Activated T-helper 1 cell treated with Interleukin-2 at 50 U/mL for 16 hours (primary cell): ENCODE measurements at places on chromosomes 16 and 17.

DNA sequence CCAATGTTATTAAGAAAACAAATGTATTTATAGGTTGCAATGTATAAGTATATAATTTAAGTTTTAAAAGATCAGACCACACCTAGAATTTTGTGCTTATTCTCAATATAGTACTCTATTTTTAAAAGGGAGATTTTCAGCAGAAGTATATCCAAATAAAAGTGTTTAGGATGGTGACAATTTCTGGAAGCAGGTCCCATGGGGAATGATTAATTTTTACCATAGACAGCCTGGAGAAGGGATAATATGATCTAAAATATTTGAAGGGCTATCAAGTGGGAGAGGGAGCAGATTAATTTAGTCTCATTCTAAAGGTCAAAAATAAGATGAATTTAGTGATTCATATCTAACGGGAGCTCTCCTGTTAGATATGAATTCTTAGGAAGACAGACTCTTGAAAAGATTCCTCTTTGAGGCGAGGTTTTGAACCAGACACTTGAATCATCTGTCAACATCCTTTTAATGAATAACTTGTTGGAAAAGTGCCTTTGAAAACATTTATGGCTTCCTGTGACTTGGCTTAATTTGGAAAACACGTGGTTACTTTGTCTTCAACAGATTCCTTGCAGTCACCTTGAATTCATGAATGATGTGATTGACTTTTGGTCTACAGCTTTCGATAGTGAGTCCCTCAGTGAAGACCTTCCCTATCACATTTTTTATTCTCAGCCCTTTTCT lies 29.3 kb upstream of the SMIM36 start:
- no peak for DNase-seq

GRCh38 chr16:82425661-82426060 lies 201.1 kb upstream of the CDH13 start:
- DNase-seq: no peak

DNA sequence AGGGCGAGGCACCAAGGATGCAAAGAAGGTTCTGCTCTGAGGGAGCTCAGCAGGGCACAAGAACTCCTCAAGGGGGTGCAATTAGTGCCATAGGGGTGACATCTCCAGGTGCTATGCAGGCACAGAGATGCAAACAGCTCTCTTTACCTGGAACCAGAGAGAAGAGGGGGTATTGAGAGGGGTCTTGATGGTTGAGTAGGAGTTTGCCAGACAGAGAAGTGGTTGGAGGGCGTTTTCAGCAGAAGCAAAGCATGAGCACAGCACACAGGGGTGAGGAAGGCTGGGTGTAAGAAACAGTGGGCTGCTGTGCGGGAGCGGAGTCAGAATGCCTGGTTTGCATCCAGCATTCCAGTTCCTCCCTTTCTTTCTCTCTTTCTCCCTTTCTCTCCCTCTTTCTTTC lies 81.8 kb upstream of the LHX1 start:
- DNase-seq: no peak

GRCh38 chr16:72128701-72129100 lies 35.1 kb downstream of the DHX38 start:
- DNase-seq: no peak

DNA sequence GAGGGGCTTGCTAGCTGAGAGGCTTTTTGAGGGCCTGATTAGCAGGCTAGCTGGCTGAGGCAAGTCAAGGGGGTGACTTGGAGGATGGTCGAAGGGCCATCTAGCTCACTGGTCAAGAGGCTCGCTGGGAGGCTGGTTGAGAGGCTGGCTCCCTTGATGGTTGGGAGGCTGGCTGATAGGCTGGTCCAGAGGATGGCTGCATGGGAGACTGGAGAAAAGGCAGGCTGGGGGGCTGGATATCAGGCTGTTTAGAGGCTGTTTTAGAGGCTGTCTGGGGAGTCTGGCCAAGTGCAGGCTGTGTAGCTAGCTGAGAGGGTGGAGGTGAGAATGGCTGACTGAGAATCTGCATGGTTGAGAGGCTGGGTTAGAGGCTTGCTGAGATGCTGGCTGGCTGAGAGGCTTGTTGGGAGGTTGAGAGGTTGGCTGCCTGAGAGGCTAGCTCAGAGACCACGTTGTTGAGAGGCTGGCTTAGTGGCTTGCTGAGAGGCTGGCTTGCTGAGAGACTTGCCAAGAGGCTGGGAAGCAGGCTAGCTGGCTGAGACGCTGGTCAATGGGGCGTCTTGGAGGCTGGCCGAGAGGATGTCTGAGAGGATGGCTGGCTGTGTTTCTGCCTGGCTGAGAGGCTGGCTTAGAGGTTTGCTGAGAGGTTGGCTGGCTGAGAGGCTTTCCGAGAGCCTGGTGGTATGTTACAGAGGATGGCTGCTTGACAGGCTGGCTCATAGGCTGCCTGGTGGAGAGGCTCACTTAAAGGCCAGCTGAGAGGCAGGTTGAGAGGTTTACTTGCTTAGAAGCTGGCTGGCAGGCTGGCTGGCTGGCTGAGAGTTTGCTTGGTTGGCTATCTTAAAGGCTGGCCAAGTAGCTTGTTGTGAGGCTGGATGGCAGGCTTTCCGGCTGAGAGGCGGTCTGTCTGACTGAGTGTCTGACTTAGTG lies 36.6 kb upstream of the ACSM2B start:
- DNase-seq: no peak

DNA sequence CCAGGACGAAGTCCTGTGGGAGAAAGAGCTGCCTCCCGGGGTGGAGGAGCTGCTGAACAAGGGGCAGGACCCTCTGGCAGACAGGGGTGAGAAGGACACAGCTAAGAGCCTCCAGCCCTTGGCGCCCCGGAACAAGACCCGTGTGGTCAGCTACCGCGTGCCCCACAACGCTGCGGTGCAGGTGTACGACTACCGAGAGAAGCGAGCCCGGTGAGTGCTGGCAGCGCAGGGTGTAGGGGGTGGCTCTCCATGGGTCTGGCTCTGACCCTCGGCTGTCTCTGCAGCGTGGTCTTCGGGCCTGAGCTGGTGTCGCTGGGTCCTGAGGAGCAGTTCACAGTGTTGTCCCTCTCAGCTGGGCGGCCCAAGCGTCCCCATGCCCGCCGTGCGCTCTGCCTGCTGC lies 21.4 kb downstream of the MVP start:
- DNase-seq: no peak

DNA sequence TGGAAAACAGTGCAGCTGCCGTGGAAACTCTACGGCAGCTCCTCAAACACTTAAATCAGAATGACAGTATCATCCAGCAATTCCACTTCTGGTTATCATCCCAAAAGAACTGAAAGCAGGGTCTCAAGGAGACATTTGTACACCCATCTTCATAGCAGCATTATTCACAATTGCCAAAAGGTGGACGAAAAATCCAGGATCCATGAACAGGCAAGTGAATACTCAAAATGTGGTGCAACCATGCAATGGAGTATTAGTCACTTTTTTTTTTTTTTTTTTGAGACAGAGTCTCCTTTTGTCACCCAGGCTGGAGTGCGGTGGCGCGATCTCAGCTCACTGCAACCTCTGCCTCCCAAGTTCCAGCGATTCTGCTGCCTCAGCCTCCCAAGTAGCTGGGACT lies 10.6 kb upstream of the AATK start:
- no peak for DNase-seq

DNA sequence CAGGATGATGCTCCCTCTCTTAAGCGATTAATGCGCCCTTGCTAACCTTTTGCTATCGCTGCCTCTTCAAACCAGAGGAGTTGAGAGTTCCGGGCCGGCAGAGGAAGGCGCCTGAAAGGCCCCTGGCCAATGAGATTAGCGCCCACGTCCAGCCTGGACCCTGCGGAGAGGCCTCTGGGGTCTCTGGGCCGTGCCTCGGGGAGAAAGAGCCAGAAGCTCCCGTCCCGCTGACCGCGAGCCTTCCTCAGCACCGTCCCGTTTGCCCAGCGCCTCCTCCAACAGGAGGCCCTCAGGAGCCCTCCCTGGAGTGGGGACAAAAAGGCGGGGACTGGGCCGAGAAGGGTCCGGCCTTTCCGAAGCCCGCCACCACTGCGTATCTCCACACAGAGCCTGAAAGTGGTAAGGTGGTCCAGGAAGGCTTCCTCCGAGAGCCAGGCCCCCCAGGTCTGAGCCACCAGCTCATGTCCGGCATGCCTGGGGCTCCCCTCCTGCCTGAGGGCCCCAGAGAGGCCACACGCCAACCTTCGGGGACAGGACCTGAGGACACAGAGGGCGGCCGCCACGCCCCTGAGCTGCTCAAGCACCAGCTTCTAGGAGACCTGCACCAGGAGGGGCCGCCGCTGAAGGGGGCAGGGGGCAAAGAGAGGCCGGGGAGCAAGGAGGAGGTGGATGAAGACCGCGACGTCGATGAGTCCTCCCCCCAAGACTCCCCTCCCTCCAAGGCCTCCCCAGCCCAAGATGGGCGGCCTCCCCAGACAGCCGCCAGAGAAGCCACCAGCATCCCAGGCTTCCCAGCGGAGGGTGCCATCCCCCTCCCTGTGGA lies 16.0 kb upstream of the STH start:
- DNase-seq: no peak

GRCh38 chr17:29352146-29352545 lies 38.0 kb upstream of the TAOK1 start:
- no peak for DNase-seq

GRCh38 chr17:28985950-28986713 lies 19.7 kb downstream of the SEZ6 start:
- no peak for DNase-seq

- DNase-seq: no peak
These were observed 2.1 kb downstream of the SPAG9 start for GRCh38 chr17:51118330-51119195.

DNA sequence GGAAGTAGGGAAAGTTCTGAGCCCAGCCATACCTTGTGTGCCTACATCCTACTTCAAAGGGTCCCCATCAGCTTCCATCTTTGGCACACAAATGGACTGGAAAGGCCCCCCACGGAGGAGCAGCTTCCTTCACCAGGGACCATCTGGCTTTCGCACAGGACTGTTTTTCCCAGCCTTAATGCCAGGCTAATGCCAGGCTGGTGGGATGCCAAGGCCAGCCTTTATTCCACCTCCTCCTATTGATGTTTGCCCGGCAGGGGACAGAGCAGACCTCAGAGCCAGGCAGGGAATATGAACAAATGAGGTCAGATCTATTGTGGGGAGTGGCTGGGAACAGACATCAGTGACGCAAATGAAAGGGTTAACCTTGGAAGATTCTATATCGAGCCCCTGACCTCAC lies 5.7 kb downstream of the GPR179 start:
- no peak for DNase-seq

GRCh38 chr16:73183611-73184092 lies 135.7 kb upstream of the ZFHX3 start:
- no peak for DNase-seq

DNA sequence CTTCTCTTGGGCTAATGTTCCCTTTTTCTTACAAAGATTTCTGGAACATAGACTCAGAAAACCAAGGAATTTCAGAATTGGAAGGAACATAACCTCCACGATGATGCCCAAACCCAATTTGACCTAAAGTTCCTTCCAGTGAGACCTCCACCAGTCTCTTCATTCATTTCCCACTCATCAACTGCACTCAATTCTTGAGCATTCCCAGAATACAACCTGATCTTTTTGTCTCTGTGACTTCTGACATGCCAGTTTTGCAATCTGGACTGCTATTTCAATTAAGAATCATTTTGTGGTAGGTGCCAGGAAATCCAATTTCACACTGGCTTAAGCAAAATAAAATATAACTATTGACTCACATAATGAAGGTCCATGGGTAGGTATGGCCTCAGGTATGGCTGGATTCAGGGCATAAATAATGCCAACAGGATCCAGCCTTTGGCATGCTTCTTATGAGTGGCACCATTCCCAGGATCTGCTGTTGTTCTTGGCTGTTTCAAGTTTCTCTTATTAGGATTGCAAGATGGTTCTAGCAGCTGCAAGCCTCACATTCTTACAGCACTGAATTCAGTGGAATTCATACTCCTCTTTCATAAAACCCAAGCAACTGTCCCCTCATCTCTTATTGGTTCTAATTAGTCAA lies 184.3 kb downstream of the HS3ST4 start:
- DNase-seq: no peak

DNA sequence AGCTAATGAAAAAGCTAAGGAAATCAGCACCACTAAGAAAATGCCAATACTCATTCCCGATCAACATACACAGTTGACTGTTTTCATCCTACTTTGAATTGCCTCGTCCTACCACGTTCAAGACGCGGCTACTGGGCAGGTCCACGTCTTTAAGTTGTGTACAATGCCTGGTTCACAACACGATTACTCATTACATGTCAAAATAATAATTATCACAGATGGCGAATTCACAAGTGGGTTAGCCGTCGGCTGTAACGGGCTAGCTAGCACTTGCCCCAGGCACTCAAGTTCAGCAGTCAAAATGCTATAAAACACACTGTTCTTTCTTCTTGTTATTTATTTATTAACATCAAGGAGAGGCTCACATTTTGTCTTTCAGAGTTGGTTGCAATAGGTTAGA lies 124.2 kb downstream of the ZFHX3 start:
- DNase-seq: no peak

GRCh38 chr17:38747463-38748148 lies 530 bp downstream of the PCGF2 start:
- DNase-seq: no peak

DNA sequence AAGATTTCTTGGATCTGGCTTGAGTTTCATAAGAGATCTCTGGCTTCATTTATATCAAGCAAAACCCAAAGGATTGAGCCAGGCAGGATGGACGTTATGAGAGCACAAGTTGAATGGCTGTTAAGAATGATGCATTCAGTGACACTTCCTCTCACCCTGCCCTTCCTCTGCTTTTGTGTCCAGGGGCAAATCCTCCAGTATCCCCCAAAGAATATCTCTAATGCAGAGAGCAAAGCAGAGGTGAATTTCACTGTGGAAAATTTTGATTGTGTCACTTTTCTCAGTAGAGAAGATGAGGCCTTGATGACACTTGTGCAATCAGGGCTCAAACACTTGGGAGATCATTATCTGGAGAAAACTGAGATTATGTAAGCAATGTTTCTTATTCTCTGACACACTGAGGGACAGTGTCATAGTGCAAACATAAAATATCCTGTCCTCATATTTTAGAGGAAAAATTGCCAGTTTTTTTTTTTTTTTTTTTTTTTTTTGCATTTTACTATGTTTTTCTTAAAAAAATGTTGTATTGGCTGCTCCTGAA lies 25.3 kb downstream of the MARCHF10 start:
- no peak for DNase-seq

DNA sequence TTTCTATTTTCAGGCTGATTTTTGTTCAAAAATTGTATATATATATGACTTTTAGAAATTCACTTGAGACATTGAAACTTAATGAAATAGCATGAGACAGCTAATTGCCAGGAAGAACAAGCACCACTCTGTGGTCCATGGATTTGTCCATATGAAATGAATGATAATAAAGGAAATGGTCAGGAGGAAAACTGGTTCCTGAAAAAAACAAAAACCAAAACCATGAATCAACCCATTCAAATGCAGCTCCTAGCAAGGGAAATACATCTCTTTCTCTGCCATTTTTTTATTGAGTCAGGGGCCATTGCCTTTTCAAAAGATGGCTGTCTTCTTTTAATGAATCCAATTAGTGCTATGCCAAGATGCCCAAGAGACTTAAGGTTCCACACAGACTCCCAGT lies 230.7 kb downstream of the SLC39A11 start:
- DNase-seq: no peak
